ENCODE measurements at places on chromosomes 7 and 10.

GRCh38 chr10:47207894-47208469 is 92.0 kb upstream of the GDF10 start:
- DNase-seq: no peak

GRCh38 chr7:49618028-49618427 is 155.4 kb upstream of the VWC2 start:
- no peak for DNase-seq

GRCh38 chr10:47036771-47037170 is 125.5 kb downstream of the PTPN20 start:
- no peak for DNase-seq

- no peak for DNase-seq
These were observed 76.2 kb downstream of the GPR85 start for GRCh38 chr7:113010377-113010776.

DNA sequence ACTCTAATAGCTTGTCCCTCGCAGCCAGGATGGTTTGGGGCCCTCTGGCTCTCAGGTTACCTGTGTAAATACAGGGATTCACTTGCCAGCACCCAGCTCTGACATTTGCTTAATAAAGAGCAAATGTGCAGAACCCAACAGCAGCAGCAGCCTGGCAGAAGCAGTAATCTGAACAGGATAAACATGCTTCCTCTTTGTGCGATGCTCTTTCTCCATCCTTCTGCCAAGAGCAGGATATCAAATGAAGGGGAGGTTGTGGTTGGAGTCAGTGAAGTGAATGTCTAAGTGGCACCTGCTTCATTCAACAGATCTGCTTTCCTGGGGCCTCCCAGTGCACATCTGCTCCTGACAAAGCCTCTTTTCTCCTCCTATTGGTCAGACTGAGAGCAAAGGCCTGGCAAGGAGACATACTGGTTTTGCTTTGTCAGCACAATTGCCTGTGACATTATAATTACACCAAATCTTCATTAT is 130.3 kb downstream of the NRF1 start:
- DNase-seq: no peak

DNA sequence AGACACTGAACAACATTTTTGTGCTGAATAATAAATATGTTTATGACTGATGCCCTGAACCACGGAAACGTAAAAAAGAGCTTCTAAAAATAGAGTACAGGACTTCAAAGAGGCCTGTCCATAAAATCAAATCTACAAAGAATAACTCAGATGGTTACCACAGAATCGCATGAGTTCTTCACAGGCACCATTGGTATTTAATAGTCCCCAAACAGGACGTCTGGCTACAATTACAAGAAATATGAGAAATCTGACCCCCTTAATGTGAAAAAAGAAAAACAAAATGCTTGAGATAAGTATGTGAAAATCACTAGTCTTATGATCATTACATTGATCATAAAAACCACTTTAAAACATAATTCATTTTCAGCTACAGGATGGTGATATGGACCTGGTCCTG is 20.8 kb downstream of the CYTH3 start:
- no peak for DNase-seq
